RKO (cell line): ENCODE measurements at places on chromosomes 1 and 21.

DNA sequence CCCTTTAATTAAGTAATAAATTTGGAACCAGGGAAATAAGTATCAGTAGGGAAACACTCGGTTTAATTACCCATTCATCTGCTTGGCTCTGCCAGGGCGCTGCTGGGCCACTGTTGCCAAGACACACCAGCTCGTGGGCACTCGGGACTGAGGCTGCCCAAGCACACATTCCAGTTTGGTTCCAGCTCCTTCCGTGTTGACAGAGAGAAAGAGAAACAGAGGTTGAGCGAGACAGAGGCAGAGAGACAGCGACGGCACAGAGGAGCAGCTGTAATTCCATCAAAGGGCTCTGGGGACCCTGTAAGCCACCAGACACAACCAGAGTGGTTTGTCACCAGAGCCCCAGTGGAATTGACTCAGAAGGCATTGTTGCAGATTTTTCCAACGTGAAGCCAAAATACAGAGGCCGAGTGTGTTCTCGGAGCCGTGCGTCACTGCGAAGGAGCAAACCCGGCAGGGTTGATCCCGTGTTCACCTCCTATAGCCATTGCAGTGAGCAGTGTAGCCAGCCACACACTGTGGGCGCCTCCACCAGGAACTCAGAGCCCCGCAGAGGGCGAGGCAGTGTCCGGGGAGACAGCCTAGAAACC is 33.5 kb downstream of the SYF2 start:
- DNase-seq = no peak

DNA sequence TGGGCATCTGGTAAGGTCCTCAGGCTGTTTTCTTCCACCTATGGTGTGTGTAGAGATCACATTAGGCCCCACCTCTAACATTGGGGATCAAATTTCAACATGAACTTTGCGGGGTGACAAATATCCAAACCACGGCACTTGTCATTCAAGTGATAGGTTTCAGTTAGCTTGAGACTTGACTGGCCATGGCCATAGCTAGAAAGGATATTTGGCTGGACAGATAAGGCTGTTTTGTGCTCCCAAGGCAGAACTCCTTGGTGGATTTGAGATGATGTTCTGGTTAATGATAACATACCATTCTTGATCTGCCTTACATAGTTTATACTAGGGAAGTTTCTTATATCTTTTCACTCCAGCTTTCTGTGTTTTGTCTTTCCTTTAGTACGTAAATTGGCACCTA is 48.5 kb downstream of the CELF3 start:
- DNase-seq = no peak

DNA sequence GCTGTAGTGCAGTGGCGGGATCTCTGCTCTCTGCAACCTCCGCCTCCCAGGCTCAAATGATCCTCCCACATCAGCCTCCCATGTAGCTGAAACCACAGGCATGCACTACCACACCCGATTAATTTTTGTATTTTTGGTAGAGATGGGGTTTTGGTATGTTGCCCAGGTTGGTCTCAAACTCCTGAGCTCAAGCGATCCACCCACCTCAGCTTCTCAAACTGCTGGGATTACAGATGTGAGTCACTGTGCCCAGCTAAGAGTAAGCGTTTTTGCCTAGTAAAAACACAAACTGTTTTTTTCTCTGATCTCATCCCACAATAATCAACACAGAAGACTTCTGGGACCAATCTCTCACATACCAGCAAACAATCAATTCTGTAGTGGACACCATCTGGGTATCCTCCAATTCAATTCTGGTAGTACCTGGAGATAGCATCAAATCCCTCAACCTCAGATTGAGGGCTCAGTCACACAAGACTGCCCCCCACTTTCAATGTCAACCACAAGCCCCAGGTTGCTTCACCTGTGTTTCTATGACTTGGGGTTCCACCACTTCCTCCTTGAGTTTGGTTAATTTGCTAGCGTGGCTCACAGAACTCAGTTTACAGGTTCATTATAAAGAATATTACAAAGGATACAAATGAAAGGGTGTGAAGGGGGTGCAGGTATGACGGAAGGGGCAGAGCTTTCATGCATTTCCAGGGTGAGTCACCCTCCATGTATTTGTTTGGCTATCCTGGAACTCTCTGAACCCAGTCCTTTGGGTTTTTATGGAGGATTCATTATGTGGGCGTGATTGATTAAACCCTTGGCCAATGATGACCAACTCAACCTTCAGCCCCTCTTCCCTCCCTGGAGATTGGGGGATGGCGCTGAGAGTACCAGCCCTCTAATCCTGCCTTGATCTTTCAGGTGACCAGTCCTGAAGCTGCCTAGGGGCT is 40.0 kb upstream of the RHOU start:
- DNase-seq = no peak

GRCh38 chr1:21963477-21964217 is 13.2 kb upstream of the CELA3B start:
- DNase-seq = peak; percentile 55

DNA sequence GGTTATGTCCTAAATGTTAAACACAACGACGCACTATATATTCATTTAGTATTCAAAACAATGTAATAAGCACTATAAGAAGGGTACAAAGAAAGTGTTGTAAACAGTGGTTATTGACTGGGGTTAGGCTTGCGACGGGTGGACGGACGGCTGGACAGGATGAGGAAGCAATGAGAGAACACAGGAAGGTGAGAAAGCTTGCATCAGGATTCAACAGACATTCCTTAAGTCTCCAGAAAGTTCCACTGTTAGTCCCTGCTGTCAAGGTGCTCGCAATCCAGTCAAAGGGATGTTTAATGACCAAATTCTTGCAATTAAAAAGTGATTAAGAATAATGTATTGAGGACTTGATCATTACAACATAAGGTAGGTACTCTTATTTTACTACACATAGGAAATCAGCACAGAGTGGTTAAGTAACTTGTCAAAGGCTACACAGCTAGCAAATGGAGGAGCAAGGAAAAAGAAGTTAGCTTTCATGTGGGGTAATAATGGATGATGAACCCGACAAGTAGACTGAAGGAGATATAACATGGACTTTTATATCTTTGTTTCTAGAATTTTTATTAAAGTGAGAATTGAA is 994 bp upstream of the ACBD6 start:
- peak; percentile 66 for DNase-seq

DNA sequence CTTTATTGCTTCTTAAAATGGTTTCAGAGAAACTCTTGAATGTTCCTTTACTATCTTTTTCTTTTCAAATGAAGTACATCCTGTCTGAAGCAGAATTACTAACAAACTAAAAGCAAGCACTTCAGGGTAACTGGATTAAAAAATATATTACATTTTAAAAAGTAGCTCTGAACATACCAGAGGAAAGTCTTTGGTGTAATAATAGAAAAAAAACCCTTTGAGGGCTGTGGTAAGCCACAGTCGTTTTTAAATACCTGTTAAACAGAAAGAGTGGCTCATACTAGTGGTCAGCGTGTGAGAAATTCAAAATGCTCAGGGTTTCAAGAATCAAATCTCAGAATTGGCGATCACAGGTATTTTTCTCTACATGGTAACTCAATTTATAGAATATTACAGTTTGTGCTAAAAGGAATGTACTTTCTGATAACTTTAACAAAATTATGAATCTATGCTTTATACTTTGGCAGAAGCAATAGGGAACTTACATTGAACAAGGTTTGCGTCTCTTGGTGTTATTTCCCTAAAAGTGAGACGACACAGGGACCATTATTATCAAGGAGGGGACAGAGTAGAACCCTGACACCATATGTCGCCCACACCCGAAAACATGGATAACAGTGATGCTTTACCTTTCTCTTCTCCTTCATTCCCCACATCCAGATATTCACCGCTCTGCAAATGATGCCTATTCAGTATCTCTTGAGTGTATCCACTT is 97.0 kb upstream of the DPH5 start:
- no peak for DNase-seq

DNA sequence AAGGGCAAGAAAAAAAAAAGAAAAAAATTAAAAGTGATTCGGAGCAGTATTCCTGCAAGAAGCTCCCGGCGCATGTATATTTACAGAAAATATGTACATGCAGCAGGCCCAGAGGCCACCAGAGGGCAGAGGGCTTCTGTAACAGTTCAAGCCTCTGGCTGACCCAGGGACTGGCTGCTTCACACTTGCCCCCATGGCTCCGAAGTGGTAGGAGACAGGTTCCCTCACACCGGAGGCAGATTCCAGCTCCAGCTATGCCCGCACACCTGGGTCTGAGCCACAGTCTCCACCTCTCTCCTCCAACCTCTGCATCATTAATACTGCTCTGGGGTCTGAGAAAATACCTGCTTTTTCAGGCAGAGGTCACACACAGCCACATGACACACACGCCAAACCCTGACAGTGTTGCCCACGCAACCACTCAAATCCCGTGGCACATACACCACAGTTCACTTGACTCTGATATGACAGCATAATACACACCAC is 2.2 kb upstream of the ARHGAP30 start:
- DNase-seq = peak; percentile 58

GRCh38 chr1:13832536-13832935 is 132.5 kb downstream of the PRDM2 start:
- no peak for DNase-seq

- DNase-seq = no peak
These were observed 26.4 kb upstream of the MROH9 start for GRCh38 chr1:170908942-170909341.

- DNase-seq = no peak
These were observed 69.6 kb downstream of the DUSP10 start for GRCh38 chr1:221672239-221672645.

DNA sequence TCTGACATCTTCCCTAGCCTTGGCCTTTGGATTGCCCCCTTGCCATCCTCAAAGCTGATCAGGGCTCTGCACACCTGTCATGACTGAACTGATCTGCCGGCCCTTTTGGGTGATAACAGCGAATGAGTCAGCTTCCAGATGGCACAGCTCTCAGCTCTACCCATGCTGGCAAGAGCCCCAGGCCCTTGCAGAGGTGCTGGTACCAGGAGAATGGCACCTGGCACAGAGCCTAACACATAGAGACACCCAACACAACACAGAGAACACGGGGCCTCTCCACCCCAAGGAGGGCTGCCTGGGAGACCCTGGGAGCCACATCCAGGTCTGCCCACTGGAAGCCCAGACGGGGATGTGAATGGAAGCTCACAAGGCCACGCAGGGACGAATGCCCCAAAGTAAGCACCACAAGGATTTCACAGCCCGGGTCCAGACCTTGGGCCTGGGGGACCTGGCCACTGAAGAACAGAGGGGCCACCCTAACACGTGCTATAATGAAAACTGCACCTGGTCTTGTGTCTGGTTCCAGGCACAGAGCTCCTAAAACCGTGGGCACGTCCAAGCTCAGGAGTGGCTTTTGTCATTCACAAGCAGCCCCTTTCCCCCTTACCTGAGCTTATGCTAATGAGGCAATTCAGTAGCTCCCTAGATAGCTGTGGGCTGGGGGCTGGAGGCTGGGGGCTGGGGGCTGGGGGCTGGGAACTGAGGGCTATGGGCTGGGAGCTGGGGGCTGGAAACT is 160.5 kb downstream of the NPHP4 start:
- no peak for DNase-seq

DNA sequence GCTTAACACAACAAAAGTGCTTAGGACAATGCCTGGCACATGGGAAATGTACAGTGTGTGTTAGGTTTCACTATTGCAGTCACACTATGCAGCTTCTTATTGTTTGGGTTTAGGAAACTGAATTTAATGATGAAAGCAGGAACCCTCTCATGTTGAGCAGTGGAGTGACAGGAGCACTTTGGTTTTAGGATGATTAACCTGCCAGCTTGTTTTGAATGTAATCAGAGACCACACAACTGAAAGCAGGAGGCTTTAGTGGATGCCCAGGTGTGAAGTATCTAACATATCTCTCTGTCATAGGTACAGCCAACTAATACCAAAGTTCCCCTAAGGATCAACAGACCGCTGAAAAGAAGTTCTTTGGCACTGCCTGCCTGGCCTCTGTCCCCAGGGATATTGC is 406.9 kb upstream of the USP24 start:
- no peak for DNase-seq

GRCh38 chr1:110944806-110945205 is 18.9 kb downstream of the LRIF1 start:
- DNase-seq = no peak

DNA sequence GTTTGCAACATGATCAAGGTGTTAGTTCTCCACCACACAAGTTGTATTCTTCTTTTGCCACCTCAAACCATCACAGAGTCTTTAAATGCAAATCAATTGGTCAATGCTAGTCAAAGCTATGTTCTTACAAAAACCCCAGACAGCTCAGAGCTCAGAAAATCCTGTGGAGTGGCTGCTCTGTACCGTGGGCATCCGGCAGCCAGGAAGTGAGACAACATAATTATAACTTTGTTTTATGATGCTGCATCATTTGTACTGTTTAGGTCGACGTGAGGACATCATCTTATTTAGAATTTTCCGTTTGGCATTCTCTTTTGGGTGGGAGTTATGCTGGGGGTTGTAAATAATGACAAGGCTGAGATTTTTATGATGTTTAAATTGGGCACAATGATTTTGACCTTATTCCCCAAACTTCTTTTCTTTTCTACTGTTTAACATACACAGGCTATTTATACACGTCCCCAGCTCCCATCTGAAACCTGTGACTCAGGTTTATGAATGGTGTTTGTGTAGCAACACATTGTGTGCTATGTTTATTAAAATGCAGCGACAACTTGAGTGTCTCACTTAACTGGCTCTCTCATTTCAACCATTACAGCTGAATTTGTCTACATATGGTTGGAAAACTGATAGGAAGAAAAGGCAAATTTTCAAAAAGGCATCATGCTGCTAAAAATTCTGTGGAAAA is 124.0 kb downstream of the CNIH3 start:
- DNase-seq = no peak

GRCh38 chr1:52141513-52142219 is at the start of gene ZFYVE9:
Gene ZFYVE9, plus strand, starts transcription at chr1:52142089. Its CDS starts 91,118 bp downstream, at chr1:52233207.
- peak; percentile 80 for DNase-seq

DNA sequence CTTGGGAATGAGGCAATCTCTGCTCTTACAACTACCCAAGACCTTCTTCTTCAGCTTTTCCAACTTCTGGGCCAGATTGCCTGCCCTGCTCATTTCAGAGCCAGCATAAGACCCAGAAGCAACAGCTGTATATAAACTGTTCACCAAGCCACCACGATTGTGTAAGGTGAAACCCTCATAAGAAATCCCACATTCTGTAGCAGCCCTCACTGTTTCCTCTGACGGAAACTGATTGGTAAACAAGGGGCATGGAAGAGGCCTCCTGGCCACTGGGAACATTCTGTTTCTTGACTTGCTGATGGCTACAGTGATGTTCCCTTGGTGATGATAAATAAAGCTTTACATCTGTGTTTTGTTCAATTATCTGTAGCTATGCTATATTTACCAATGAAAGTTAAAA is 39.7 kb upstream of the EXO1 start:
- DNase-seq = no peak
